Stimulated activated CD4-positive, alpha-beta T cell treated with anti-CD3 and anti-CD28 coated beads, TNF-alpha, amount 100 ng/mL, for 48 hours (primary cell): ENCODE measurements at places on chromosomes 4 and X.

GRCh38 chr4:17636341-17636695 is 21.9 kb downstream of the MED28 start:
- DNase-seq, result no peak

GRCh38 chr4:113945906-113946305 is 33.5 kb downstream of the ARSJ start:
- no peak for DNase-seq

DNA sequence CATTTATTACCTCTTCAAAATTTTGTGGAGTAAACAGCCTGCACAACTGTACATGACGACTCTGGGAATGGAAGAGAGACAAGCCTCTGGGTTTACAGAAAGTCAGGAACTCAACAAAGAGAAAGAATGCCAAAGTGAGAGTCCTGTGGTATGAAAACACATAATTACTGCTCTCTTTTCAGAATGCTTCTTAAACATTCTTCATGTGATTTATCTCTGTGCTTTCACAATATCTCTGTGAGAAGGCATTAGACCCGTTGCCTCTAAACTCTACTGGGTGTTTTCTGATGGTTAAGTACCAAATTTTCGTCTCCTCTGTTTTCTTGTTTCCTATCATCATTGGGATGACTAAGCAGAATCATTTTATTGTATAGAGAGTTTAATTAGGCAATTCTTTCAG is 966.6 kb upstream of the SLIT2 start:
- DNase-seq, result no peak

DNA sequence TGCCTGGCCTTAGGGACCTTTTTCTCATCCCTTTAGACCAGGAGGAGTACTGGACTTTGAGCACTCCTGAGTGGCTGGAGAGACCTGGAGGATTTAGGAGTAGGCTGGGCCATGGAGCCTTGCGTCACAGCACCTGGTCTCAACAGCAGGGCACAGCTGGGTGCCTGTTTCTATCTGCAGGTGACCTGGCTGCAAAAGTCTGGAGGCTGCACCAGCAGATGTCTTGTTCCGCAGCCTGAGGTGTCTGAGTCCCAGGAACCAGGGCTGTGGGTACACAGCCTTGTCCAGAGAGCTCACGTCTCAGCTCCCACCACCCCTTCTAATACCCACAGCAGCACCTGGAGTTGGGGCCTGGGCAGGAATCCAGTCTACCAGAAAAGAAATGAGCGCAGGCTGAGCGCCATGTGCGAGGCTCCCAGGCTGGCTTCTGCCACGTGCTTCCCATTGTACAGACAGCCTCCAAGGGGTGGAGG is 5.0 kb upstream of the NSD2 start:
- DNase-seq, result no peak

DNA sequence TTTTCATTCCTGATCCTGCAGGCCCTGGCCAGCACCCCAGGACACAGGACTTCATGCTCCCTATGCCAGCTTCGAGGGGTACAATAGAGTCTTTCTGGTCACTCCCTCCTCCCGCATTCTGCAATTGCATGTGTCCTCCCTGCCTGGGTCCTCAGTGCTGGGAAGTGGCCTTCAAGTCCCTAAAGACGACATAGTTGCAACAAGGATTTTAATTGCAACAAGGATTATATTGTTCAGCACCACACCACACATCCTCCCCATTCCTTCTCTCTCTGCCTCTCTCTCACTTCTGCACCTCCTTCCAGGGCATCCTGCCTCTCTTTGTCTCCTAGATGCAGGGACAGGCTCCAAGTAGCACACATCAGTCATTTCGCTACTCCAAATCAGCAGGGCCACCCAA is 25.5 kb downstream of the SCD5 start:
- no peak for DNase-seq

DNA sequence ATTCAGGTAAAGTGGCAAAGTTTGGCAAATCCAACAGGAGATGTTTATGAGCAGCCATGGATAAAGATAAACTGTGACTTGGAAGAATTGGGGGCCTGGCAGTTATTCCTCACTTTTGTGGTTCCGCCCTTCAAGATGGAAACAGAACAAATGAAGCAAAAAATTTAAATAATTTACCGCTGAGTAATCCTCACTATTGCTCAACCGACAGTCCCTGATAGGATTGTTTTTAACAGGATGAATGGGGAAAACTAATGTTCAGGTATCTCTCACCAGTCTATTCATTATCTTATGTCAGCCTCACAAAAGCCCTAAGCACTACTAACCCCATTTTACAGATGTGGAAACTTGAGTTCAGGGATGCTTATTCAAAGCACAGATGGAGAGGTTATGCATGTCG is 90.8 kb downstream of the FNIP2 start:
- no peak for DNase-seq

DNA sequence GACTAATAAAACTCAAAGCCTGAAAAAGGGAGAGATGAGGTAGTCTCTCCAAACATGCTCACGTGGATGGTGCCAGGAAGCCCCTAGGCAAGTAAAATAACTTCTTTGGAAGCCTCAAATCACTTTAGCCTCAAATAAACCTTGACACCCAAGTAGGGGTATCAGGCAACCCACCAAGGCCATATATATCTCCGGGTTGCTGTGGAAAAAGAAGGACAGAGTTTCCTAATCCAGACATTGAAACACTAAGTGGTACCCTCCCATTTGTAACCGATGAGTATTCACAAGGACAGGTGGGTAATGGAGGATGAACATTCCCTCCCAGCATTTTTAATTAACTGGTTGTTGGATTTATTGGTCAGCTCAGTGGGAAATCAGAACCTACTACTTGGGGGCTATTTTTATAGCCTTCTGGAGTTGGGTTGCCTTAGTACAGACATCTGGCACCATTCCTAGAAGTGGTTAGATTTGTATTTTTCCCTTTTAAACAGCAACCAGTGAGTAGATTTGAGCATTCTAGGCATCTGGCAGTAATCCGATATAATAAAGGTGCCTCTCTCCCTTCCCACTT is 87.7 kb downstream of the GPC3 start:
- DNase-seq, result no peak

DNA sequence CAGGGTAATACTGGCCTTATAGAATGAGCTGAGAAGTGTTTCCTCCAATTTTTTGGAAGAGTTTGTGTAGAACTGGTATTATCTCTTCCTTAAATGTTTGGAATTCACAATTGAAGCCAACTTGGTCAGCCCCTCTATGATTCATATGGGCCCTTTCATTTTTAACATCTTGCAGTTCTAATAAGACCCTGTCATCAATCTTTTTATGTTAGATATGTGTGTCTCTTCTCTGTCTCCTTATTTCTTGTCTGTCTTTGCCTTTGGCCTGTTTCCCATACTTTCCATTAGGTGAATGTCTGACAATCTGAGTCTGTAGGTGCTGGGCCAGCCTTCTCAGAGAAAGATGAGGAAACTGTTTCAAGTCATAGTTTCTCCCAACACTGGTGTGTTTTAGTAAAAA is 88.7 kb downstream of the SLC16A2 start:
- DNase-seq, result no peak

- no peak for DNase-seq
Measured at GRCh38 chrX:118644378-118644777, 83.0 kb upstream of the IL13RA1 start.

DNA sequence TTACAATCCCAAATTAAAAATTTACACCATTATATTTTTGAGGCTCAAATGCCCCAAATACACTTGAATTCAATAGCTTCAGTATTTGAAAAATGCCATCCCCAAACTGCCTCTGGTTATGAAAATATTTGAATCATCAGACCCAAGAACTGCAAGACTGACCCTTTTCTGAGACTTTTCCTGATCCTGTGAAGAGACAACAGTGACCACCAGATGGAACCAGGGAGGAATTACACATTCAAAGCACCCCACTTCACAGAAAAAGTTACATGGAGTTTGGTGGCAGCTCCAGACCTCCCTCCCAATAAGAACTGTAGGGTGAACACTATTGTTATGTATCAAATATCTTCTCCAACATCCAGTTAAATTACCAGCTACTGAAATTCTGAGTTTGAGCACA is 44.0 kb upstream of the SCD5 start:
- DNase-seq, result no peak

DNA sequence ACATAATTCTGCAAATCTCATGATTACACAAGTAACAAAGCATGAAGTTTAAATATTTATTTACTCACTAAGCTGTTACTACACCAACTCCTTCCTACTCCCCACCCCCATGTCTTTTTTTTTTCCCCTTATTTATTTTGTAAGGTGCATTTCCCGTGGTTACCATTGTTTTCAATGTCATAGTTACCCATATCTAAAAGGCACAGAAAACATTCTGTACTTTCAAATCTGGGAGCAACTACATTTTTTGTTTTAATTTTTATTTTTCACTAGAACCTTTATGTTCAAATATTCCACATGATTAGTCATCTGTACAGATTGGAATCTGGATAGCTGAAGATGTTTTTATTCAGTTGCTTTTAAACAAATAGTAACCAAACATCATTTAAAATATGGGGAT is 62.8 kb downstream of the PPP3CA start:
- DNase-seq, result no peak

DNA sequence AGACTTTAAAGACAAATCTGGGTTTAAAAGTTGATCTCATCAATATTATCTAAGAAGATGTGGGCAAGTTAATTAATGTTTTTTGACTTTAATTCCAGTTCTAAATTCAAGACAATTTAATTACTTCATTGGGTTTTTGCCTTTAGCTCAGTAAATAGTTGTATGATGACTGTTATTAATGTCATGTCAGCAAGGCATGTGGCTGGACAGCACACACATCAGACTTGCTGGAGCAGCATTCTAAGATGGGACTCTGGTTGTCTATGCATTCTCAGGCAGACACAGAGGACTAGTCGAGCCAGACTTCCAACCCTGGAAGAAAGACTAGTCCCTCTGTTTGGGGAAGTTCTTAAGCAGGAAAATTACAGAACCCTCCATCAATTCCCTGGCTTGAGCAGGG is 180.7 kb upstream of the GK2 start:
- no peak for DNase-seq

DNA sequence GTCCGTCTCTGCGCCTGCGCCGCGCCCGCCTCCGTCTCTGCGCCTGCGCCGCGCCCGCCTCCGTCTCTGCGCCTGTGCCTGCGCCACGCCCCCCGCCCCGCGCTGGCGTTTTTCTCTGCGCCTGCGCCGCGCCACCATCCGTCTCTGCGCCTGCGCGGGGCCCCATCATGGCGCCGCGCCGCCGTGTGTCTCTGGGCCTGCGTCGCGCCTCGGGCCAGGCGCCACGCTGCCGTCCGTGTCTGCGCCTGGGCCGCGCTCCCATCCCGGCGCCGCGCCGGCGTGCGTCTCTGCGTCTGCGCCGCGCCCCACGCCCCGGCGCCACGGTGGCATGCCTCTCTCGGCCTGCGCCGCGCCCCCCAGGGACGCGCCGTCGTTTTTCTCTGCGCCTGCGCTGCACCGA is 51.8 kb upstream of the DUX4 start:
- DNase-seq, result no peak
